NCI-H2107 (cell line): ENCODE measurements at places on chromosomes 12 and 14.

DNA sequence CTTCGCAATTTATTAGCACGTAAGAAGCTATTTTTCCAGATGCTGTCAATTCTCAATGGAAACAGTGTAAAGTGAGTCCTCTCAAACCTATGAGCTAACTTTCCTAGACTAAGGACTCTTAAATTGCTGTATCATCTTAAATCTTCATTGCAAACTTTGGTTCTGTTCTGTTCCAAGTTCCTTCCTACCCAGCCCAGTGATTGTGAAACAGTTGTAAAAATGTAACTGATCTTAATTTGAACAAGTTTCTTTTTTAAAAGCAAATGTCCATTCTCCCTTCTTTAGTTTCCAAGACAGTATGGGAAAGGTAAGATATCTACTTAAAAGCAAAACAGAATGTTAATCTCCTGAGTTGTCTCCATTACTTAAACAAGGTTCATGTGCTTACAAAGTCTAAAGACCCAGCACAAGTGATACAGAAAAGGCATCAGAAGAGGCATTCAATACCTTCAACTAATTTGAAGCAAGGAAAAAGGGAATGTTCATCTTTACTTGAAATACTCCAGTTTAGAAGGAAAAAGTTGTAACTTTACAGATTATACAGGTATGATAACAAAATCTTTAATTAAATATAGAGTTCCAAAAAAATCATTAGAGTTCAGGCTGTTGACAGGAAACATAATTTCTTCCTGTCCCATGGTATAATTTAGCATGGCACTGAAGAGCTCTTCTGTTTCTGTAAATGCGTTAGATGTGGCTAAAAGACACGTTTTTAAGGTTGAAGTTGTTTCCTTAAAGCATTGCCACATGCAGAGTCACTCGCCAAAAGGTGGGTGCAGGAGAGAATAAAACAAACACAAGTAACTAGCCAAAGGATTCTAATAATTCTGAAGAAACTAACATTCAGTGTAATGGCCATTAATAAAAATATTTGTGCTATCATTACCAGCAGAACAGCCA lies 101.5 kb upstream of the USP15 start:
- DNase-seq = no peak

DNA sequence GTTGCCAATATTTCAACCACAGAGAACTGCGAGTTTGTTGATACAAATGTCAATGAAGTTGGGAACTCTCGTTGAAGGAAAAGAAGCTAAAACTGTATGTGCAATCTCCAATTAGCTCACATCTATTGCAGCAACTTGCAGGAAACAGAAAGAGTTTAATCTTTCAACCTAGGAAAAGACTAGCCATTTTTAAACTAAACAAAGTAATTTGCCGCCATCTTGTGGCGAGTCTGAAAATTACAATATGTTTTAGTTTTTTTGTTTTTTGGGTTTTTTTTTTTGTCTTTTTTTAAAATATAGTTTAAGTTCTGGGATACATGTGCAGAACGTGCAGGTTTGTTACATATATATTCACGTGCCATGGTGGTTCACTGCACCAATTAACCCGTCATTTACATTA lies 131.2 kb upstream of the FOXG1 start:
- DNase-seq = no peak

GRCh38 chr14:38073641-38074040 lies 134.1 kb upstream of the SSTR1 start:
- DNase-seq = no peak

GRCh38 chr12:4626543-4626942 lies 22.3 kb downstream of the AKAP3 start:
- no peak for DNase-seq

- no peak for DNase-seq
Measured at GRCh38 chr14:102450206-102451063, 59.1 kb downstream of the ANKRD9 start.

- DNase-seq = no peak
Measured at GRCh38 chr12:54045401-54045800, 8.2 kb upstream of the HOXC4 start.

- no peak for DNase-seq
Measured at GRCh38 chr14:100066962-100067361, 1.7 kb downstream of the EVL start.

- no peak for DNase-seq
Measured at GRCh38 chr12:132583736-132584135, 26.6 kb downstream of the LRCOL1 start.

DNA sequence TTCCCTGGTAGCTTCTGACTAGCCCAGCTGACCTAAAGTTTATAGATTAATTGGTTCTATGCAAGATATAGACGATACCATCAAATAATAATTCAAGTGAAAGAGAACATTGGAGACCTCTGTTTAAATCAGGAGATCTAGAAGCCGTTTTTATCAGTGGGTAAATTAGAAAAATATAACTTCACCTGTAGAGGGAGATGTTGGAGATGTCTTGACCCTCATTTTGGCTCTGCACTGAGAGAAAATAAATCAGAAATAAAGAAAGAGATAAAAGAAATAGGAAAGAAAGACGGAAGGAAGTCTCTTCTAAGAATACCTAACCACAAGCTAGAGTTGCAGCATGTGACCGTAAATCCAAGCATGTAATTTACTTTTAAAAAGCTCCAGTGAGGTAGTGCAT lies 684.5 kb downstream of the C12orf50 start:
- no peak for DNase-seq

DNA sequence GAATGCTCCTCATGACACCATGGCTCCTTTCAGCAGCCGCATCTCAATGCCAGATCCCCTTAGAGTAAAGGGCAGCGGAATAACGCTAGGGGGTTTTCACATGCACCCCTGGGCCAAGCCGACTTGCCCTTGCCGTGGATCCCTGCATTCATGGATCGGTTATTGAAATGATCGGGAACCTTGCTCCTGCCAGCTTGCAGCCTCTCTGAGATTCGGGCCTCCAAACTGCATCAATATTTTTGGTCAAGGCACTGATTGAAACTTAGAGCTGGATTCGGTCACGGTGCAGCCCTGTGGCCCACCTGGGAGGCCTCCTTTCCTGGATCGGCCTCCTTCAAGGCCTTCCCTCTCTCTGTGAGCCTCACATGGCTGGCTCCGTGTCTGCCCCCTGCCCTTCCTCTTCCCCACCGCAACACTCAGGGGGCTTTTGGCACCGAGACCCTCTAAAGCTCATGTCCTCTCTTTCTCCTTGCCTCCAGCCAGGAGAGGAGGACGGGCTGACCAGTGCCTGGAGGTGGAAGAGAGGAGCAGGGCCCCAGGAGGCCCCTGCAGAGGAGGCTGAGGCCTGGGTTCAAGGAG lies 1.8 kb downstream of the PTPN6 start:
- no peak for DNase-seq

DNA sequence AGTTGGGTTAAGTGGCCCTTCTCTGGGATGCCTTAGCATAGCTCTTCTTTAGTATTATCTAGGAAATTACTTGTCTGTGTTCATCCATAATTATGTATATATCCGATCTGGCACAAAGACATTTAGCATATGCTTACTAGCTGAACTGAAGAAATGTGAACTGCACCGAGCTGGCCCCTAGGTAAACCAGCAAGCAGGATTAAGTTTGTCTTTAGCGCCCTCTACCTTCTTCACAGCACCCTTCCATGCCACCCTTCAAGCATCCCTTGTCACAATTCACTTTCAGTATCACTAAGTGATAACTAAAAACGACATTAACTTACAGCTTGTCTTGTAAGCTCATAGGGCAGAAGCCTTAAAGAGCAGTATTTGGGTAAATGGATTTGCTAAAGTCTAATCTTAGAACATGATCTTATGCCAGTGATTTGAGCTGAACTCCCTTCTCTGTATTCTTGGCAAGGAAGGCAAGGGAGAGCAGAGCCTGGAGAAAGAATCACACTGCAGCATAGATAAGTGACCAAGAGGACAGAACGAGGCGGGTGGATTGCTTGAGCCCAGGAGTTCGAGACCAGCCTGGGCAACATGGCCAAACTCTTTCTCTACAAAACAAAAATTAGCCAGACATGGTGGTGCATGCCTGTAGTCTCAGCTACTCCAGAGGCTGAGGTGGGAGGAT lies 2.6 kb upstream of the HAL start:
- DNase-seq = peak; percentile 43

GRCh38 chr14:86942936-86943335 lies 1050.0 kb downstream of the GALC start:
- DNase-seq = no peak

DNA sequence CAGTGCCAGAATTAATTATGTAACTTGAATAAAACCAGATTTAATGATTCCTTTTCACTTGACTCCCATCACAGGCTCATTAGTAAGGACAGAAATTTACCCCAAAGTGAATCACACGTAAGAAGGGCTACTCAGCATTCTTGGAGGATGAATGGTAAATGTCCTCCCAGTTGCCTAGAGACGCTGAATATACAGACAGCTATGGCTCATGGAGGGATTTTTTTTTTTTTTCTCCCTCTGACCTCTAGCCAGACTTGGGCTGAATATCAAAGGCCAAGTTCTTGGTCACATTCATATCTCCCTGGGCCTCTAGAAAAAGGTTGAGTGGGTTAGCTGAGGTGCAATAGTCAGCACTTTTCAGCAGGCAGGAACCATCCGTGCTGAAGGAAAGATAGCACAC lies 77.5 kb downstream of the PHLDA1 start:
- no peak for DNase-seq

GRCh38 chr14:71430678-71431376 lies 501.4 kb upstream of the RGS6 start:
- DNase-seq = no peak

DNA sequence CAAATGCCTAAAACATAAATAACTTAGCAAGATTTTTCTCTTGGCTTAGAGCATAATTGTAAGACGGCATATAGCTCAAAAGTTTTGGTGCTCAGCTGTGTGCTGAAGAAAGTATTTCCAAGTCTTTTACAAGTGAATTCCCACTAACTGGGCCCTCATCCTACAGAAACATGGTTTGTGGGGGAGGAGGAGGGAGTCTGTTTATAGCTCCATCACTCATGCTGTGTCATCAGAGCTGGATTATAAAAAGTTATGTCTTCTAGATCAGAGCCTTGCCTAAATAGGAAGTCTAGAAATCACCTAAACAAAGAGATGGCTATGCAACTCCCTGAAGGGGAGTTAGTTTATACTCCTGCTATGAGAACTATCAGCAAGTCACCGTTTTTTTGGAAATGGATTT lies 65.9 kb upstream of the OTOGL start:
- DNase-seq = no peak

- DNase-seq = no peak
Measured at GRCh38 chr12:43162138-43162537, 389.9 kb downstream of the ADAMTS20 start.

GRCh38 chr14:67192366-67192765 lies 3.1 kb downstream of the GARIN2 start:
- no peak for DNase-seq

DNA sequence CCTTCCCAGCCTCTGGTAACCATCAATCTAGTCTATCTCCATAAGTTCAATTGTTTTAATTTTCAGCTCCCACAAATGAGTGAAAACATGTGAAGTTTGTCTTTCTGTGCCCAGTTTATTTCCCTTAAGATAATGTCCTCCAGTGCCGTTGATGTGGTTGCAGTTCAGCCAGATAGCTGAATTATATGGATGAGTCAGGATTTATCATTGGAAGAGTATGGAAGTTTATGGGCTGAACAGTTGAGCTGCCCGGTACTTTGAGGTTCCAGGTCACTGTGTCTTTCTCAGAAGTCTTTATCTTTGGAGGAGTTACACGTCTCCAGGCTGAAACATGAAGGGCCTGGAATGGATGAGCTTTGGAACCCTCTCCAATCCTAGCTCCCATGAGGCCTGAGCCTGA lies 120.1 kb downstream of the ASCL4 start:
- DNase-seq = no peak

- DNase-seq = no peak
Measured at GRCh38 chr14:95961481-95961880, 77.7 kb upstream of the C14orf132 start.

GRCh38 chr12:125193376-125194152 lies 128.3 kb downstream of the AACS start:
- no peak for DNase-seq

DNA sequence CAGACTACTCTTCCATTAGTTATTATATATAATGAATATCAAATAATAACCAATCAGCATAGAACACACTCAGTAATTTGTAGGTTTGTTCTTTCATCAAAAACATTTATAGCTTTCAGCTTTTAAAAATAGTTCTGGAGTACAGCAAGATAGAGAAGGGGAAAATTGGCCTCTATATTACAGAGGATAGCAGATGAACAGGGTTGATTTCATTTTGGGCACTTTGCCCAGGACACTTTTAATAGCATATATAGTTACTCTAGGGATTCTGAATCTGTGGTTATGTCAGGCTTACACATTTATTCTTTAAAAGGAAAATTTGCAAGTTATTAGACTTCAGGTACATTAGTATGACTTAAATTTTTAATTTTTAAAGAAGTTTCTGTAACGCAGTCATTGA lies 52.6 kb downstream of the IFT81 start:
- peak; percentile 5 for DNase-seq

DNA sequence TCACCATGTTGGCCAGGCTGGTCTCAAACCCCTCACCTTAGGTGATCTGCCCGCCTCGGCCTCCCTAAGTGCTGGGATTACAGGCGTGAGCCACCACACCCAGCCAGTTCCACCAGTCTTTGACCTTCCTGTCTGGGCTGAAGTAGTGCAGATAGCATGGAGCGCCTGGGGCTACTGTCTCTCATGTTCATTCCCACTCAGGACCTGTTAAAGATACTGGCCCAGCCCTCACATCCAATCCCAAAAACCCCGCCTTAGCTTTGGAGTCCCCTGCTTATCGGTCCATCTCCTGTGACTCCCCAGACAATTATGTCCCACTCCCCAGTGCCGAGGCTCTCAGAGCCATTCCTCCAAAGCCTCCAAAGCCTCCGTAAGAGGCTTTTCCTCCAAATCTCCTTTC lies 12.0 kb upstream of the CELA1 start:
- no peak for DNase-seq

- no peak for DNase-seq
Measured at GRCh38 chr14:28515571-28515970, 251.0 kb upstream of the FOXG1 start.

GRCh38 chr12:4037747-4038312 lies 164.6 kb upstream of the PARP11 start:
- DNase-seq = no peak

DNA sequence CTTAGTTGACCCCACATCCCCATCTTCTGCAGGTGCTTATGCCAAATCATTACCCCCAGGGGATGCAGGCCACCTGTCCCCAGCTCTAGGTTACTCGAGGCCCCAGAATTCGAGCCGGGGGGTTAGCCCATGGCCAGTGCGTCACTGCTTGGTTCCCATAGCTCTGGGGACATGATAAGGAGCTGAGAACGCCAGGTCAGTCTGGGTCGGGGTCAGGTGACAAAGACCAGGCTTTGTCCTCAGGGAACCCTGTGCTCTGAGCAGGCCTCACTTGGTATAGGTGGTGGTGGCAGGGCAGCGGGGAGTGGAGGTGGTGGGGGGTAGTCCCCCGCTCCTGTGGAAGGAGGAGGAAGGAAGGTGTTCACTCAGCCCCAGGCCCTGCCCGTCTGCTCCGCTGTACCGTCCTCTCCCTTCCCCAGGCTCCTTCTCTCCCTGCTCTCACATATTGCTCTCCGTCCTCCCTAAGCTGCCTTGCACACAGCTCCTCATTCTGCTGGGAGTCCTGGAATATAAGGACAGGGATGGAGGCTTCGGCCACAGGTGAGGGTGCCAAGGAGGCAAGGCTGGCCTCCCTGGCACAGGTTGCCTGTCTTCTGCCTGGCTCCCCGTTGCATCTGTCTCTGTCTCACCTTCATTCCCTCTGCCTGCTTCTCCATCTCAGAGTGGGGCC lies 2.0 kb upstream of the MYH6 start:
- DNase-seq = no peak

- DNase-seq = no peak
Measured at GRCh38 chr12:66678338-66679275, at the start of gene GRIP1. TSS of gene GRIP1 (minus strand) at chr12:66679076. CDS start at chr12:66678904, 172 bp downstream.
